ENCODE measurements at places on chromosomes 3 and 15. TPM values are rescaled to one million over a fixed set of nuclear protein-coding genes. Genes with fewer than 3 reads are reported as not detected.

Gene RIOX2
- total RNA-seq: 34.8 TPM

Gene WNT5A
- not detected for total RNA-seq

Gene CLSTN2
- total RNA-seq: not detected

Gene SLC24A5
- total RNA-seq: not detected

Gene P4HTM
- 34.4 TPM for total RNA-seq

Gene ROBO2
- not detected for total RNA-seq

Gene MEIS2
- total RNA-seq: 0.24 TPM

Gene DLL4
- total RNA-seq: 0.05 TPM

Gene TRAK1
- 58.4 TPM for total RNA-seq

Gene SOX14
- not detected for total RNA-seq

Gene SYNPR
- not detected for total RNA-seq

Gene PAQR5
- not detected for total RNA-seq

Gene RHCG
- not detected for total RNA-seq

Gene TP63
- 3.9 TPM for total RNA-seq

Gene LDHAL6B
- total RNA-seq: not detected

Gene MEX3B
- 0.31 TPM for total RNA-seq

Gene GABRR3
- total RNA-seq: not detected

Gene SI
- total RNA-seq: not detected

Gene NOP10
- 116 TPM for total RNA-seq

Gene HIGD1A
- total RNA-seq: 35.9 TPM

Gene HYKK
- 0.10 TPM for total RNA-seq

Gene SAMD7
- not detected for total RNA-seq

Gene DET1
- total RNA-seq: 7.1 TPM

Gene TMEM40
- not detected for total RNA-seq
